Airway epithelial cell (primary cell): ENCODE measurements at places on chromosomes 7 and 10. TPM values are rescaled to one million over a fixed set of nuclear protein-coding genes. Genes with fewer than 3 reads are reported as not detected.

Gene ADK
- 81.3 and 82.2 TPM in 2 replicates for total RNA-seq

Gene DENND11
- total RNA-seq: 6.4 and 8.7 TPM in 2 replicates

Gene UPK3BL1
- 1,784 and 2,271 TPM in 2 replicates for total RNA-seq

Gene GNAT3
- total RNA-seq: not detected in 2 replicates

Gene NRG3
- total RNA-seq: not detected in 2 replicates

Gene CRCP
- 28.8 and 43.3 TPM in 2 replicates for total RNA-seq

Gene LIPN
- 0.42 and 0.93 TPM in 2 replicates for total RNA-seq

Gene CCT6A
- total RNA-seq: 224 and 240 TPM in 2 replicates

Gene CALHM3
- total RNA-seq: not detected in 2 replicates

Gene NUP42
- 18.1 and 30.0 TPM in 2 replicates for total RNA-seq

Gene GRM3
- not detected in 2 replicates for total RNA-seq

Gene CDK1
- total RNA-seq: 52.7 and 71.8 TPM in 2 replicates

Gene FZD8
- 4.0 and 6.6 TPM in 2 replicates for total RNA-seq

Gene KCNH2
- 0.07 TPM in 1 of 2 replicates, not detected in the other for total RNA-seq

Gene HKDC1
- 0.23 and 0.49 TPM in 2 replicates for total RNA-seq

Gene MTURN
- 11.5 and 15.7 TPM in 2 replicates for total RNA-seq

Gene PLEKHS1
- total RNA-seq: not detected in 2 replicates

Gene HTR5A
- not detected in 2 replicates for total RNA-seq

Gene TRPV5
- not detected in 2 replicates for total RNA-seq

Gene OPN1SW
- total RNA-seq: not detected in 2 replicates

Gene ATOH7
- total RNA-seq: not detected in 2 replicates

Gene LGI1
- not detected in 2 replicates for total RNA-seq
